ENCODE measurements at places on chromosomes 2 and 18. TPM values are rescaled to one million over a fixed set of nuclear protein-coding genes. Genes with fewer than 3 reads are reported as not detected.

The TUBA4B gene
- not detected for total RNA-seq

The SLC16A14 gene
- 2.0 TPM for total RNA-seq

The HOXD3 gene
- total RNA-seq, result 1.0 TPM

The AGAP1 gene
- 18.7 TPM for total RNA-seq

The EVX2 gene
- total RNA-seq, result not detected

DNA sequence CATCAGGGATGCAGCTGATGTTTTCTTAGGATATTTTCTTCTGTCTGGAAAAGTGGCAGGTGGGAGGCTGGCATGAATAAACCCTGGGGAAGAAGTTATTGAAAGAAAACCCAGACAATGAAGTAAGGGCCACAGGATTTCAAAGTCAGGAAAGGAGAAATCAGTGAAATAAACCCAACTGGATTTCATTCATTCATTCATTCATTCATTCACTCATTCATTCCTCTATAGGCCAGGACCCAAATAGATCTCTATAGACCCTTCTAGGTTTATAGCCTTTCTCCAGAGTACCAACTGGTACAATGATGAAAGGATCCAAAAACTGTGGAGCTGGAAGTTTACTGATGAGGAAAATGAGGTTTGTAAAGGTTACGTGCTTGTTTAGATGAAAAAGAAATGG lies 67.3 kb upstream of the DNMT3A start:
- DNase-seq, result no peak

GRCh38 chr2:119323459-119323858 lies 43.2 kb downstream of the C2orf76 start:
- no peak for DNase-seq

- DNase-seq, result no peak
Observed at GRCh38 chr2:149375801-149376361, 45.5 kb downstream of the LYPD6 start.

DNA sequence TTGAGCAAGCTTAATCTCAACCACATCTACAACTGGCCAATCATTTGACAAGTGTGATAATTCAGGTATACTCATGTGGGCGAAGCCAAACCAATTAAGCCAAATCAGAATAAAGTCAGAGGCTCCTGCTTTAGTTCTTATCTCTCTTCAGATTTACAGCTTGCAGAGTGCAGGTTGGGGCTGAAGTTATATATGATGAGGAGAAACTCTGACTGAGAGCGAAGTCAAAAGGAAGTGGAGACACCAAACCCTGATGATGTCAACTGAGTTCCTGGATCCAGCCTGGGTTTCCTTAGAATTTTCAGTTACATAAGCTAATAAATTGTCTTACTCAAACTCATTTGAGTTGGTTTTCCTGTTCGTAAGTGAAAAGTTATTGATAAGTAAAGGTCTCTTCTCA lies 73.9 kb downstream of the ASXL2 start:
- no peak for DNase-seq

GRCh38 chr2:120825370-120826259 lies 89.9 kb downstream of the GLI2 start:
- no peak for DNase-seq

GRCh38 chr2:98459496-98460175 lies 15.0 kb downstream of the INPP4A start:
- DNase-seq, result no peak

- no peak for DNase-seq
Observed at GRCh38 chr2:159637240-159637639, 20.9 kb upstream of the BAZ2B start.

DNA sequence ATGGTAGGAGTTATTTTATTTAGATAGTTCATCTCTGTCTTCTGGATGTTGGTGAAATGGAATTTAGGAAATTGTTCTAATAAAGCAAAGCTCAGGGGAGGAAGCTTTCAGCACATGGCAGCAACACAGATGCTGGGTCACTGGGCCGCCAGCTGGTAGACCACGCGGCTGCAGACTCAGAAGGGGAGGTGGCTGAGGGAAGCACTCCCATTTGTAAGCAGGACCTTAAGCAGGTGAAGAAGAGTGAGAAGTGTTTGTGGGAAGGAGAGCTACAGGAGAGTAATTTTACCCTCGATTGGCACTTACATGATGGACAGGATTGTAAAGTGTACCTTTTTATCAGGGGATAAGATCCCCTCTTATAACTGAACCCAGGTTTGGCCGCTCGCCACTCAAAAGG lies 24.4 kb downstream of the NMS start:
- DNase-seq, result no peak

DNA sequence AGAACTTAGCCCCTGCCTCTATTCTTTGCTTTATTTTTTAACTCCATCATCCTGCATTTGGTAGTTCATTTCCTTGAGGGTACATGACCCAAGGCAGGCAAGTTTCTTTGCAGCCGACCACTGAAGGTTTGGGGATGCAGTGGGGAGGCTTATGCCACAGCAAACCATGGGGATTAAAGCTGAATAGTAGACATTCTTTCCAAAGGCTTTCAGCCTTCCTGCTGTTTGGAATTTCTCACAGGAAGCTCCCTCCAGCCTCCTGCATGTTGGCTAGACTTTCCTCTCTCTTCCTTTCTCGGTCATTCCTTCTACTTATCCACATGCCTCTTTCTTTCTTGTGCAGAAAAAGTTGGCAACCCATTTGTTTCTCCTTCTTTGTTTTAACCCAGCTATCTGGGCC lies 77.3 kb downstream of the SOCS6 start:
- DNase-seq, result no peak

- DNase-seq, result no peak
Observed at GRCh38 chr2:216404010-216404618, 8.2 kb upstream of the SMARCAL1 start.

DNA sequence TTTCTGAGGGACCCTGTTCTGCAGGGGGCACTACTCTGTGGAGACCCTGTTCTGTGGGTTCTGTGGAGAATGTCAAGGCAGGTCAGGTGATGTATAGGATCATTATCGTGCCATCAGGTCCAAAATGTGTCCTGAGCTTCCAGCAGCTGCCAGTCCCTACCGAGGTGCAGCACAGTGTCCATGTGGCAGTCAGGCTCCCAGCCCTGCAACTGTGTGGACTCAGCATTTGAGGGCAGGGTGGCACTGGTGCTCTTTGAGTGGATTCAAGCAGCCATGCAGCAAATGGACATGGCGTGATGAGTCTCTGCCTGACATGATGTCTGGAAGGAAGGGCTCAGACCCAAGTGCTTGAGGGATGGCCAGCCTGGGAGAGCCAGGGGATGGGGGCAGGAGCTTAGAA lies 35.0 kb downstream of the STK25 start:
- no peak for DNase-seq

DNA sequence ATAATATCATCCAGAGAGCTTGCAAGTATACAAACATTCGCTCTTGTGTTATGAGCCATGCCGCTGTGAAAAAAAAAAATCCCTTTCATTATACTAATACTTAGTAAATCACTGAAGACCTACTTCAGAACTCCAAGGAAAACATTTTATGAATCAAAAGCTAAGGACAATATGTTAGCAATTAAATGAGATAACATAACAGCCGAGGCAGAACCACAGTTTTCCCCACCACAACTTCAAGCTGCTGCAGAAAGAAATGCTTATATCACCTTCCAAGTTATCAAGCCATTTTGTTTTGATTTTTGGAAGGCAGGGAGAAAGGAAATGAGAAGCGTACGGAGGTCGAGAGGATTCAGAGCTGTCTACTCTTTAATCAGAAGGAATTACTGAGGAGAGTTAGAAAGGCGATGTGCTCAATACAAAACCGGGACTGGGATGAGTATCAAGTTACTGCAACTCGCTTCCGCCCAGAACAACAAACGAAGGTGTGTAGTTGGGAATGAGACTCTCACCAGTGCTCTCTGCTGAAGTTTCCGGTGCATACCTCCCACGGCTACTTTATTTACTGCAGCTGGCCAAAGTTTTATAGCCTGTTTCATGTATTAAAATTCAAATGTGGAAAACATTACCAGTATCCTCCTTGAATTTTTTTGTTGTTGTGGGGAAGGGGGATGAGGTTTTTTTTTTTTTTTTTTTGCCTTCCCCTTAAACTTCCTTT lies 292.2 kb upstream of the CCDC68 start:
- no peak for DNase-seq

DNA sequence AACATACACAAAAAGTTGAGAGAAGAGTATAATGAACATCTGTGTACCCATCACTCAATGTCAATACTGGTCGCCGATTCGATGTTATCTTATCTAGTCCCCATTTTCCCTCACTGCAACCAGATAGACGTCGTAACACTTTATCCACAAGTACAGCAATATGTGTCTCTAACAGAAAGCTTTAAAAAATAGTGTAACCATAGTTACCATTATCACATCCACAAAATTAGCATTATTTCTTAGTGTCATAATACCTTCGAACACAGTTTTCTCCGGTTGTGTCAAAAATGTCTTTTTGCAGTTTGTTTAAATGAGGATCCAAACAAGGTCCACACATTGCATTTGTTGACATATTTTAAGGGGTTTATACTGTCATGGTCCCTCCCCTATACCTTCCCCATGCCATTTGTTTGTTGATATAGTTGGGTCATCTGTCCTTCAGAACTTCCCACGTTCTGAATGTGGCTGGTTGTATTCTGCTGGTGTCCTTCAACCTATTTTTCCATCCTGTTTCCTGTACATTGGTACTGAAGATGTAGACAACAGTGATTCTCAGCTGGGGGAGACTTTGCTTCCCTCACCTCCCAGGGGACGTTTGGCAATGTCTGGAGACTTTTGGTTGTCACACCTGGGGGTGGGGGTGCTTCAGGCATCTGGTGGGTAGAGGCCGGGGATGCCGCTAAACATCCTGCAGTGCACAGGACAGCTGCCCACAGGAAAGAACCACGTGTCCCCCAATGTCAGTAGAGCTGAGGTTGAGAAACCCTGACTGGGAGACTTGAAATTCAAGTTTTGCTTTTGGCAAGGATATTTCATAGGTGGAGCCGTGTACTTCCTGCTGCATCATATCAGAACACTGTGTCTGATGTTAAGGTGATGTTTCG lies 72.7 kb upstream of the SPRED2 start:
- DNase-seq, result no peak

DNA sequence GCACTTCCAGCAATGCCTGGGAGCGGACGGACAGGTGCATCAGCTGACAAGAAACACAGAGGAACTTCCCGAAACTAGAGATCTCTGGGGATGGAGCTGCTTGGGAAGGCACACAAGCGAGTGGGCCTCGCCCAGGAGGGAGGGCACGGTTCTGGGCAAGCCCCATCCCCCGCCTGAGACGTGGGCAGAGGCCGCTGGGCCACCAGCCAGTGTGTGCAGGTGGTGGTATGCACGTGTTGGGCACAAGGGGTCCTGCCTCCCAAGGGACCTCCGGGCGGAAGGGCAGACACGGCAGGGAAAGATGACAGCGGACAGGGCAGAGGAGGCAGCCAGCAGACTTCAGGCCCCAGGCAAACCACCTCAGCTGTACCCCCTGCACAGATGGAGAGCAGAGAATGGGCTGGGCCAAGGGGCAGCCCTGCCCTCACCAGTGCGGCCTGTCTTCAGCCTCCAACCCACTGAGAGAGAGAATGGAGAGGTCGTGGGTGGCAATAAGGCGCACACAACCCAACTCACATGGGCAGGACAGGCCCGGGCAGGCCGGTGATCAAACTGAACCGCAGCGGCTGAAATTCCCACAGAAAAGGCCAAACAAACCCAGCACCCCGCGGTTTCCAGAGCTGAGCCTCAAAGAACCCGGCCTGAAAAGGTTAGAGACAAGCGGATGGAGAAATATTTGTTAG lies 51.2 kb downstream of the HDAC4 start:
- peak; percentile 56 for DNase-seq

DNA sequence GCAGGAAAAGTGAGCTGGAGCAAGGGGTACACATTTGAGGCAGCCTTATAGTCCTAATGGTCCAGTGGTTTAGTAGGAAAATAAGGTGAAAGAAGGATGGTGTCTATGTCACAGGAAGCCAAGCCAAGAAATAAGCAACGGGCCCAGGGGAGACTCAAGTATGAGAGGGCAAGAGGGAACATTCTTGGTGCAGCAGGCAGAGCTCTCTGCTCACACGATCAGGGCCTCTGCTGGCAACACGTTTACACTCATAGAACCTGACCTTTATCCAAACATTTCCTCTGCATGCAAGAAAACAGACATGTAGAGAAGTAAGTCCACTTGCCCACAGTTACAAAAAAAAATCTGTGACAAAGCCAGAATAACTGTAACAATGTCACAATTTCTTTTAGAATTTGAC lies 32.6 kb upstream of the LRRC30 start:
- DNase-seq, result no peak

DNA sequence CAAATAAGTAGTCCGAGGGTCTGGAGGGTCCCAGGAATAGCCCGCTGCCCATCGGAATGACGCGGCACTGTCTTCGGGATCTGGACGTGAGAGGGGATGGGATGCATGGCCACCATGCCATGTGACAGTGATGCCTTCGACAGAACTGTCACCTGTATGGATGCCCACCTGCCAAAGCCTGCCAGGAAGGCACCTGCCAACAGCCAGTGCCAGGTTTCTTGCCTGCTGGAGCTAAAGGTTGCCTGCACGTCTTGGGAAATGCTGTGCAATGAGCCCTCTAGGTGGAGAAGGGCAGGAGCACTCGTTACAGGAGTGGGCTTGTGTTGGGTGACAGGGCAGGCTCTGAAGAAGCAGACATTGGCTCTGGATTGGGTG lies 20.5 kb downstream of the GPR35 start:
- no peak for DNase-seq

DNA sequence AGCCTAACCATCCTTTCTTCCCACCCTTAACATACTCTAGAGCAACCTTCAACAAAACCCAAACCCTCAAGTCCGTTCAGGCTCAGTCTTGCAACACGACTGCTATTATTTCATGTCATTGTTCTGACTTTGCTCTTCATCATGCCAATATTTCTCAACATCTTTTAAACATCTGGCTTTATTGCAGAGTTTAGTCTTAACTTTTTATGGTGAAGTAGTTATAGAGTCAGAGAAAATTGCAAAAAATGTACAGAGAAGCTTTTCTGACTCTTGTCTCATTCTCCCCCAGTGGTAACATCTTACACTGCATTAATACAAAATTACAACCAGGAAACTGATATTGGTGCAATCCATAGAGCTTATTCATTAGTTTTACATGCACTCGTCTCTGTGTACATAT lies 3.9 kb downstream of the MARCO start:
- no peak for DNase-seq

DNA sequence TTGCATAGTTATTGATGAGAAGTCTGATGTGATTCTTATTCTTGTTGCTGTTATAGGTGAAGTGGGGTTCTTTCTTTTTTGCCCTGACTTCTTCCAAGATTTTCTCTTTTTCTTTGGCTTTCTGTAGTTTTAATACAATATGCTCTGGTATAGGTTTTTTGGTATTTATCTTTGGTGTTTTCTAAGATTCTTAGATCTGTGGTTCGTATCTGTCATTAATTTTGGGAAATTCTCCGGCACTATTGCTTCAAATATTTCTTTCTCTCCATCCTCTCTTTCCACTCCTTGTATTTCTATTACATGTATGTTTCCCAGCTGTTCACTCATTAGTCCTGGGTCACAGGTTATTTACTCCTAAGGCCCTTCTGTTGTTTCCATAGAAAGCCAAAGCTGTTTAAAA lies 43.8 kb downstream of the SKA1 start:
- DNase-seq, result no peak

GRCh38 chr18:44467718-44468117 lies 213.0 kb upstream of the SETBP1 start:
- no peak for DNase-seq
